NCI-H1930 (cell line): ENCODE measurements at places on chromosomes 16 and 17.

DNA sequence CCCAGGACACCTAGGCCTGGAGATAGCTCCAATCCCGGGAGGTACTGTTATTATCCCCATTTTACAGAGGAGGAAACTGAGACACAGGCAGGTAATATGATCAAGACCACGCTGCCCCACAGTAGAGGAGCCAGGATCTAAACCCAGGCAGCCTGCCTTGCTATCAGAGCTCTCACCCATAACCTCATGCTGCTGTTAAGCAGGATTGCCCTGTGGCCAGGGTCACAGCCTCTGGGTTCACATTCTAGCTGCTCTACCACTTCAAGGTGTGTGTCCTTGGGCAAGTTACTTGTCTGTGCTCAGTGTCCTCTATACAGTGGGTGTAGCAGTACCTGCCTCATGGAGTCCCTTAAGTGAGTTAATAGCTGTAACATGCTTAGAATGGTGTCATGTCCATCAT, 1015.3 kb downstream of the KCNJ18 start:
- no peak for DNase-seq

- DNase-seq, result no peak
These were observed 147.1 kb downstream of the RPTOR start for GRCh38 chr17:80691784-80692183.

DNA sequence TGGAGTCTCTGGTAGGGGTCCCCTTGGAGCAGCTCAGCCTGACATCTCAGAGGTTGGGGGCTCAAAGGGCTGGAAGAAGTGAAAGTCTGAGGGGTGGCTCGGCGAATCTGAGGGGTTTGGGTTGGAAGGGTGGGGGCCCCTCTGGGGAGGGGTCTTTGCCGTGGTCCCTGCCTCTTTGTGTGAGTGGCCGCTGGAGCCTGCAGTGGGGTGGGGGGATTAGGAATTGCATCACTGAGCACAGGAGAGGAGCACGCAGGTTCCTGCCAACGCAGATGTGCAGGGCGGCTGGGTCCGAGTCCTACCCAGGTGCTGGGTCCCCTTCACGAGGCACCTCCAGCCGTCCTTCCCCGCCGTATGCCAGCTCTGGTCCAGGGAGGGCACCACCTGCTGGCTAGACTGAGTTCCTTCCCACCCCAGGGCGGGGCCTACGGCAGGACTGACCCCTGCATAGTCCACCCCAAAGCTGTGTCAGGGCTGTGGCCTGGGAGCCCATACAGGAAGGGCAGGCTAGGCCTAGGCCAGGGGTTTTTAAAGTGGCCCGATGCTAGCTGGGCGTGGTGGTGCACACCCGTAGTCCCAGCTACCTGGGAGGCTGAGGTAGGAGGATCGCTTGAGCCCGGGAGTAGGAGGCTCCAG, 9.9 kb downstream of the FMNL1 start:
- DNase-seq, result no peak

GRCh38 chr17:43766413-43767052, 7.9 kb upstream of the SOST start:
- no peak for DNase-seq

- no peak for DNase-seq
These were observed 68.3 kb upstream of the ENDOV start for GRCh38 chr17:80346498-80347275.

GRCh38 chr17:28889996-28890395, 7.5 kb downstream of the FLOT2 start:
- no peak for DNase-seq

DNA sequence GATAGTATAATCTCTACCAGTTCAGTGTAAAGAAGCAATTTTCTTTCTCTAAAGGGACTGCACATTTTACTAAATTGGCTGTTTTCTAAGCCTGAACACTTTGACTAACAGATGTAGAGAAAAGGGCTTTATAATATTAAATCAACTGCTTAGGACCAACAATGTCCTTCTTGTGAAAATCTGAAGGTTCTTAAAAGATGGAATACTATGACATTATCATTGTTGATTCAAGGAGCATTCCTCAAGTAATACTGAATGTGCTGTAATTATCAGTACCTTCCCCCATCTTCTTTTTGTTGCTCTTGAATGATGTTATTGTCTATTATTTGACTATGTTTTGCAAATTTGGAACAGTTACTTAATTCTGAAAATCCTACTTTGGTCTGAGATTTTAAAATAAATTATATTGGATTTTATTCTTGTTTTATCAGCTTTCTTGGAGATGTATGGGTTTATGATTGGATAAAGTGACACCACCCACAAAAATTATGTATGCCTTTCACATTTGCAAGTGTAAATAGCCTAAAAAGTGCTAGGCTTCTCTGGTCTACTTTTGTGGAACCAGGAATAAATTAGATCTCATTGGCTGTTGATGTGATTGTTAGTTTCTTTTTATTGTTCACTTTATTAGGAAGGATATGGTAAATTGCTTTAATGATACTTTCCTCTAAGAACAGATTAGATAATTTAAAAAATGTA, 53.0 kb downstream of the TAOK1 start:
- DNase-seq, result no peak
